Natural killer cell treated with Interleukin-12 subunit alpha and Interleukin-12 subunit beta and Interleukin-15 and Interleukin-18, amount 100 ng/mL, for 72 hours (primary cell): ENCODE measurements at places on chromosomes 3 and 15.

DNA sequence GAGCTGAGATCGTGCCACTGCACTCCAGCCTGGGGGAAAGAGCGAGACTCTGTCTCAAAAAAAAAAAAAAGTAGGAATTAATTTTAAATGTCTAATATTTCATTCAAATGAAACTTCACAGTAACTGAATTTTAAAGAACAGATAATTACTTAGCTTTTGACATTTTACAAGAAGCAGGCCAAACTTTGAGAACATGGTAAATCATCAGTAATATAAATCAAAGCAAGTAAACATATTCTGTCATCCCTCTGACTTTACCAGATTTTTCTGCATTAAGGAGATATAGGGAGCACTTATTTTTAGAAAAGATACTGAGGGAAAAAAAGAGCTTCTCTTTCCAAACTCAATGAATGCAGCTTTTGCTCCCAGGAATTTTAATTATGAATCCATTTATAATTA lies 37.0 kb downstream of the NR1I2 start:
- DNase-seq = no peak

DNA sequence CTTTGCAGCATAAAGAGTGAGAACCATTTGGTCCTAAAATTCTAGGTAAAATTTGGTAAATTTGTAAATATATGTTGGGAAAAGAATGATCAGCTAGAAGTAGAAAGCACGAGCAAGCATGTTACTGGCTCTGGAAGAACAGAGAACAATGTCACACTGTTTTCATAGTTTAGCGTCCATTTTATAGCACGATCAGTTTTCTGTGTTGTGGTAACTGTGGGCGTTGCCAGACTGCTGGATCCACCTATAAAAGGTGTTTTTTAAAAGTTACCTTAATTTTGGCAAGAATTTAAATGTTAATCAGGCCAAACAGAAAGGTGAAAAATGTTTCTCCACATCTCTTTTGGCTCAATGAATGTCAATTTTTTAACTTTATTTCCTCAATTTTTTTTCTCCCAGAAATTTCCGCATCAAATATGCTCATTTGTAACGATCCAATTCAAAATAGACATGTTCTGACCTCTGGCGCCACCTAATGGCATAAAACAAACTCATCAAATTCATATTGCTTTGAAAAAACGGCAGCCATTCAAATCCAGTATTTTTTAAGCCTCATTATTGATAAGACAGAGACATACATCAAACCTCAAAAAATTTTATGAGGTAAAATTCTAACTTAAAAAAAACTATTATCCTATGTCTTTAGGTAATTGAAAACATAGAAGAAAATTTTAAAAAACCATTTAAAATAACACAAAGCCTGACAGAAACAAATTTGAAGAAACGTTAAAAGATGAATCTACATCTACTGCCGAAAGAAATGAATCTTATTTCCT lies 5.5 kb upstream of the GP5 start:
- DNase-seq = no peak

DNA sequence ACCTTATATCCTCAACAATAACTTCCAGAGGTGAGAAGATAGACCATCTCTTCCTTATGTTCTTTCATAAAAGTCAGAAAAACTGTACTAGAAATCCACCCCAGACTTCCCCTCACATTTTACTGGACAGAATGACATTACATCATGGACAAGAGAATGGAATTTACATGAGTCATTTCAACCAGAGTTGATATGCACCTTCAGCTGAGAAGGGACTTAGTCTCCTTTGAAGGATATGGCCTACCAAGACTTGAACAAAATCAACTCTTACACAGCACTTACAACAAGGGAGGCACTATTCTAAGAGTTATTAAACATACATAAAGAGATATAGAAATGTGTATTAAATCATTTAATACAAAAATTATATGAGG lies 380.0 kb upstream of the DPH6 start:
- DNase-seq = no peak

DNA sequence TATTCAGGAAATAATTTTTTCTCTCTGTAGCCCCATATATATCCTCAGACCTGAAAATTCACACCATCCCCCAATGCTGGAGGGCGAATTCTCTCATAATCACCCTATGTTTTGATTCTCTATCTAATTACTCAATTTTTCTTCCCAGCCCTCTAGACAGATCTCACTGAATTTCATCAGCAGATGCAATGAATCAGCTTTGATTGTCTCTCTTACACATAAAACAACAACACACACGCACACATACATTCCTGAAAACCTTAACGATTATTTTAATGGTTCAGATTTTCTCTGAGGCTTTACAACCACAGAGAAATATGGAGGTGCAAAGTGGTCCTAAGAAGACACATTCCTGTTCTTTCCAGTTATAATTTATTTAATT lies 11.1 kb downstream of the RBMS3 start:
- no peak for DNase-seq

DNA sequence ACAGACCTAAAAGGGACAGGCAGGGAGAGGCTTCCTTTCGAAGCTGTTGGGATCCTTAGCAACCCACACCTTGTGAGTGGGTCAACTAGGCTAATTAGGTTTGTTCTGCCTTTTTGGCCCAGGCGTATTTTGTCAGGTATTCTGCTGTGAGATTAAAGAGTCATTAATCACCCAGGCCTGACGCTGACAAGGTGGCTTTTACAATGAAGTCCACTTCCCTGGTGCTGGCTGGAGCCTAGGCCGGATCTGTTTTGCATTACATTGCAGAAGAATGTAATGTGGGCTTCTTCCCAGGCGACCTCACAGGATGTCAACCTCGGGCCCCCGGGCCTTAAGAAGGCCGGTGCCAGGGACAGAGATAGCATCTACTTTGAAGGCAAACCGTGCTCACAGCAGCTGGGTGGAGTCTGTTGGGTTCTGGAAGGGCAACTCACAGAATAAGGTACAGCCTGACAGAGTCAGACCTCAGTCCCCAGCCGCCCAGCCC lies 76.9 kb downstream of the HES1 start:
- DNase-seq = no peak

DNA sequence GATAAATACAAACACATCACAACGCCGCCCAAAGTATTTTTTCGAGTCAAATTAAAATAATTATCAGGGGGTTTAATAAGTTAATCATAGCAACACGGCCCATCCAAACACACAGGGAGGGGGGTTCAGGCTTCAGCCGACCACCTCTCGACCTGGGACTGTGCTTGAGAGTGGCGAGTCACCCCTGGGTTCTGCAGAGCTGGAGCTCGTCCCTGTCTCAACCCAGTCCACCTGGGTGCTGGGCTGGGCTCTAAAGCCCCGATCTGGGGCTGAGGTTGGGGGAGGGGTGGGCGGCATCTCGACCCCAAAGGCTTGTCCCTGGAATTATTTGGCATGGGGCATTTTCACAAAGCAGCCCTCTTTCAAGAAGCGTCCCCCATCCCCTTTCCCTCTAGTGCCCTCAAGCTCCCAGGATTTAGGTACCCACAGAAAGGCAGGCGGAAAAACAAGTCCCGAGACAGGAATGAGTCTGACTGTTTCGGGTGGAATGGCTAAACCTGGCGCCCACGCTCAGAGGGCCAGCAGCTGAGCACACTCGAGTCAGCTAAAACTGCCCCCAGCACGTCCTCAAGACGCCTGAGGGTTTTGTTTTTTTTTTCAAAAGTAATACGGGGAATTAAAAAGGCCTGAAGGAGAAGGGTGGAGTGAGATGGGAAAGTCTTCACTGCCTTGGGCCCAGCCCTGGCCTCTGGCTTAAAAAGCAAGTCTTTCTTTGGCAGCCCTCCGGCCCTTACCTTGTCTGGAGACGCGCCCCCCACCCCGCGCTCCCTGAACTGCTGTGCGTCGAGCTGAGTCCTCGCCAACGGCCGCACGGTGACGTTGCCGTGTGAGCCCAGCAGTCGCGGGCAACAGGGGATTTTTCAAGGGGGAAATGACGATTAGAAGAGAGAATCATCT lies 32.5 kb downstream of the NR2F2 start:
- DNase-seq = no peak

DNA sequence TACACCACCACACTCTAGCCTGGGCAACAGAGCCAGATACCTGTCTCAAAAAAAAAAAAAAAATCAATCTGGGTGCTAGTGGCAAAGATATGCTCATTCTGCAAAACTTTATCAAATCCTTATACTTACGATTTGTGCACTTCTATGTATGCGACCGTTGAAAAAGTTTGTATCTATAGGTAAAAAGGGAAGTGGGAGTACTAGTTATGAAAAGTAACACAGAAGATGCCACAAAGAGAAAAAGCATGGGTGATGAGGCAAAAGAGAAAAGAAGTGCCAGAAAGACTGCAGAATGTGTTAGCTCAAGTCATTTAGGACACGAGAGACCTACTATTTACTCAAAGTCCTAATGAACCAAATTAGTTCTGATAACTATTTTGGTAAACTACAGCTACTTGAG lies 407.8 kb downstream of the SHQ1 start:
- DNase-seq = no peak

DNA sequence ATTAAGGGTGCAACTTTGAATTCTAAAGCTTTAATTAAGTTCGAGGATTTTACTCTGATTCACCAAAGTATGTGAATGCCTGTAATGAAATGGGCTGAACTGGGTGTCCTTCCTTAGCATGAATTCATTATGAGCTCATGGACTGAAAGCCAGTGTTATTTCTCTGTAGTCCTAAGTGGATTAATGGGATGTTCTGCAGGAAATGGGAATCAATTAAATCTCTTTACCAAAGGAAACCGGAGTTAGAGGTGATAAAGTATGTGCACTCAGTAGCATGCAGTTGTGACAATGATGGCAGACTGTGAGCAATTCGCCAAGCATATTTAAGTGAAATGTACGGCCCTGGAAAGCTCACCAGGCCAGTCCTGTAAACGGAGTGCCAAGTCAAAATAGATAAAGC lies 138.7 kb downstream of the CHL1 start:
- no peak for DNase-seq
